ENCODE measurements at places on chromosomes 3 and 15.

GRCh38 chr15:69468241-69469121 is 15.9 kb downstream of the RPLP1 start:
- no peak for DNase-seq

- DNase-seq: no peak
Measured at GRCh38 chr3:162998205-162998604, 1501.6 kb downstream of the OTOL1 start.

DNA sequence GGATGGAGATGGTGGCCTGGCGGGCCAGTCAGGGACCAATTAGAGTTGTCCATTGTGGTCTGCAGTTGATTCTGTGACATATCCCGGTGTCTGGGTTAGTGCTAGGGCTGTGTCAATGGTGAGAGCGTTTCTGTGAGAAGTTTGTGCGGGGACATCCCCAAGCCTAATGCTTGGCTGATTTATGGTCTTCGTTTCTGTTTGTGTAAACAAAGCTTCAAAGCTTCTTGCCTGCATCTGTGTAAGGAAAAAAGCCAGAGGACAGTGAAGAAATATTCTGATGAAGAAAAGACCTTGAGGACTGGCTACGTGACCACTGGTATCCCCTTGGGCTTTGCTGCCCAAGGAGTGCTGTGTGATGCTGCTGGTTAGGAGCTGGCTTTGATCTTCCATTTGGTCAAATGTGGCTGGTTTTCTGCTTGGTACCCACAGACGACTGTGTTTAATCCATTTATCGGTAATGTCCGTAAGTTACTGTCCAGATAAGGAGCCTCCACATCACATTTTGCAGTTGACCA is 74.6 kb upstream of the LRTM1 start:
- no peak for DNase-seq

DNA sequence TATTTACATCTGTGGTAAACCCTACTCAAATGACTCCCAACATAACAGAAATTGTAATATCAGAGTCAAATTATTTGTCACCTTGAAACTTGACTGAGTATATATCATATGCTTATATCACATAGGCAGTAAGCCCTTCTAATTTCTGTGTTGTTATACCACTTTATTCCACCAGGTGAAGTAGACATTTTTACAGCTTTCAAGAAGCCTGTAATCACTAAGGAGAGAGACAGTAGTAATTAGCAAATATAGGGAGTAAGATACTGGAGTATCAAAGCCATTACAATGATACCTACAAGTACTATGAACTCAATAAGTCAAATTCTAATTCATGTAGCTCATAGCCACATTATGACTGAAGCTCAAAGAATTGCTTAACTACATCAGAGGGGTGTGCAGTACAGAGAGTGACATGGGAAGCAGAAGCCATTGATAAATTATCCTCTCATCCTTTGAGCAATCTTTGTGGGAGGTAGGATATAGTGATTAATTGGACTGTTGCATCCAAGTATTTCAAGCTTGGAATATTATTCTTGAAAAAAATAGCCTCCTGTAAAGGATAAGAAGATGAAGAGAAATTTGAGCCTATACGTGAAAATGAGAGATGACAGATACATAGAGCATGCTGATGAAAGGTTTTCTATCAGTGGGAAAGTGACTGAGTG is 1005.9 kb downstream of the ZPLD1 start:
- no peak for DNase-seq

DNA sequence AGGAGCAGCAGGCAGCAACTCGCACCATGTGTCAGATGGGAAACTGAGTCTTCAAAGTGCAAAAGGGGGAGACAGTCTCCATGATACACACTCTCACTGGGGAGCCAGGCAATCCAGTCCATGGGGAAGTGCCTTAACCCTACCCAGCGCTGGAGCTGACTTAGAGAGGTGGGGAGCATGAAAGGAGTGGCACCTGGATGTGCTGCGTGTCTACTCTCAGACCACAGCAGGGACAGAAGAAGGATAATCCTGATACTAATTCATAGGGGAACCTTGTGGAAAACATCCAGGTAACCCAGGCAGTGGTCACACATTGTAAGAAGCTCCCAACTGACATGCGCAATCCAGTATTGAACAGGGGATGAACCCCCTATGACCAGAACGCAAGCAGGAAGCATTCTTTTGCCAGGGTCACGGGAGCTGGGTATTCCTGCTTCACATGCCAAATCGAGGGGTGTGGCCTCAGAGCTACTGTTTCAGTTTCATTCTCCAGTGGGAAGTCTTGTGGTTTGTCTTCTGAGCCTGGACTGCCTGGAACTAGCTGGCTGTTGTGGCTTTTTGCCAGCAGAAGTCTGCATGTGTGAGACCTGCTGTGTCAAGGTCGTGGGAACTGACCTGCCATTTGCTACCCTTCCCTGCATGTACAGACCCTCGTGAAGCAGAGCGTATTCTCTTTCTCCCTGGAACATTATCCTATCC is 367.6 kb upstream of the NDN start:
- no peak for DNase-seq

DNA sequence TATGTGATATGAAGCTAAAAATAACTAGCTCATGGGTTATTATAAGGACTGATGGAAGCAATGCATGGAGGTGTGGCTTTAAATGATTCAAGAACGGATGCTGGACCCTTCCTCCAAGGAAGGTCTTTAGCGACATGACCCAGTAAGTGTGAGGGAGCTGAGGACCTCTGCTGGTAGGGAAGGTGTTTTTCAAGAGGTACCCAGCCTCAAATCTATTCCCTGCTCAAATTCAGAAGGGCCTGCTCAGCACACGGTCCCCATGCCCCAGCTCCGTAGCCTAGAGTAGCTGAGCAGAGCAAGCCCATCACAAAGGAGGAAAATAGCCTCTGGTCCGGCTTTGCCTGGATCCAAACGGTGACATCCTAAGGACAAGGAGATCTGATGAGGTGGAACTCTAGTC is 266.2 kb upstream of the IGF1R start:
- no peak for DNase-seq

- no peak for DNase-seq
Measured at GRCh38 chr3:7630351-7630911, 769.5 kb downstream of the GRM7 start.

- no peak for DNase-seq
Measured at GRCh38 chr3:98501270-98501669, 3.8 kb downstream of the OR5K2 start.

DNA sequence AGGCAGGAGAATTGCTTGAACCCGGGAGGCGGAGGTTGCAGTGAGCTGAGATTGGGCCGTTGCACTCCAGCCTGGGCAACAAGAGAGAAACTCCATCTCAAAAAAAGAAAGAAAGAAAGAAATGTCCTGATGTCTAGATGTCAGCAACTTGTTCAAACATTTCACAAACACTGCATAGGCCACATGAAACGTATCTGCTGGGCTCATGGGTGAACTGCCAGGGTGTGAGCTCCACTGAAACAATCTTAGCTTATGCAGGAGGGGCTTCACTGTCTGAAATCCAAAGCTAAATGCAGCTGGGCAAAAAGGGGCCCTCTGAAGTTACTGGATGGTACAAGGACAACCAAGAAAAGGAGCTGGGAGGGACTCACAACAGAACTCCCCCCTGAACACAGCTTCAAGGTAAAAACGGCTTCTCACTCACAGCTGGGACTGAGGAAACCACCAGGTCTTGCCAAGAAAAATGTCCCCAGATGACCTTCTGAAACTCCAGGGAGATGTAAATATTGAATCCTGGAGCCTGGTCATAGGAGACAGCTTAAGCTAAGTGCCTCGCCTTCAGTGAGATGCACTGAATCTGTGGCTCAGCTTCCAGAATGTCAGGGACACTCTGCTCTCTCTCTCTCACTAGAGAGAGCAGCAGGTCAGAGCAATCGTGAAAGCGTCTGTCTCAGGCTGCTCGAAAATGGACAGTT is 31.9 kb downstream of the SEC61A1 start:
- DNase-seq: no peak

DNA sequence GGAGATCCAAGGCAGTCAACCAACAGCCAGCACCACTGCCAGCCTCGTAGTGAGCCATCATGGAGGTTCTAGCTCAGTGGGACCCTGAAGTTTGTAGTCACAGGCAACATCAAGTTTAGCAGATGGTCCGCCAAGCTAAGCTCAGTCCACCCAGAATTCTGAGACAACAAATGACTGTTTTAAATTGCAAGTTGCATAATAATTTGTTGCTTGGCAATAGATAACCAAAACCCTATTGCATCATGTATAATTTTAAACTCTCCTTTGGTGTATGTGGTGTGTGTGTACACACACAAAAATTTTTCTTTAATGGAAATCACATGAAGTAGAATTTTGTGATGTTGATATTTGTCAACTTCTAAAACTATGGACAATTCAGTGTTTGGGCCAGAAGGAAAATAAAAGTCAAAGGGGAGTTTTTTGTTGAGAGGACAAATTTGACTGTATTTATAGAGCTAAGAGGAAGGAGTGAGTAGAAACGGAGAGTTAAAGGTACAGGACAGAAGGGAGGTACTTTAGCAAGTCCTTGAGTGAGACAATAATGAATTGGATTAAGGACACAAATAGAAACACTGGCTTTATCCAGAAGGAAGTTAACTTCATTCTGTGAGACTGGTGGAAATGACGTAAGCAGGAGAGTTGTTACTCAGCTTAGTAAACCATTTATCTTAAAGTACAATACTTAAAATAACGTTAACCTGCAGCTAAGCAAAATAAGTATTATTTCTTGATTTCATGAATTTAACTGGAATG is 83.6 kb downstream of the NCEH1 start:
- DNase-seq: no peak

DNA sequence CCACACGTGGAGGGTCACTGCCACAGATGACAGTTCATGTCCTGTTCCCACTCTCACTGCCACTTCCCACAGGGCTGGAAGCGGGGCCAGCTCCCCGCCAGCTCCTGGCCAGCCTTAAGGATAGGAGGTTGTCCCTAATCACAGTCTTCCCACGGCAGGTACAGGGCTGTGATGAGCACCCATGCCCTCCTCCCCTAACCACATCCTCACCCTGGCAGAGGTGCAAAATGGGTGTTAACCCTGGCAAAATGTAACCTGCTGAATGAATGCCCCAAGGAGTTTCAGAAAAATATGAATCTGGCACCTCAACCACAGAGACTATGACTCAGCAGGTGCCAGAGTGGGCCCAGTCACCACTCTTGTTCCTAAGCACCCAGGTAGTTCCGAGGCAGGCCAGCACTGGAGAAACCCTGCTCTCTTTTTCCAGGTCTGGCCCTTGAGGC is 185.1 kb upstream of the TPM1 start:
- no peak for DNase-seq

GRCh38 chr3:106006001-106006400 is 137.2 kb upstream of the CBLB start:
- DNase-seq: no peak

DNA sequence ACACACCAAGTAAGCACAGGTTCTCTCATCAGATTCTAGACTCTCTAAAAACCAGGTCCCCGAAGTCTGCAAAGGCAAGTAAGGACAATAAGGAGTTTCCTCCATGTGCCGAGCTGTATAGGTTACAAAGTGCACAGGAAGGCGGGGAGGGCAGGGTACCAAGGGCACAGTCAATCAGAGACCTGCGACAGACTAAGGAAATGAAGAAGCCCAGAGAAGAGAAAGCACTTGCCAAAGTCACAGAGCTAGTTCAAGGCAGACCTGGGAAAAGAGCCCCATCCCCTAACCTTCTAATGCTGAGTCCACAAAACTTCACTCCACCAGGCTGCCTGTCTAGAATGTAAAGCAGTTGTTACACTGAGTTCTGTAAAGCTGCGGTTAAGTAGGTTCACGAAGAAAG is 1.7 kb downstream of the SEC13 start:
- no peak for DNase-seq

DNA sequence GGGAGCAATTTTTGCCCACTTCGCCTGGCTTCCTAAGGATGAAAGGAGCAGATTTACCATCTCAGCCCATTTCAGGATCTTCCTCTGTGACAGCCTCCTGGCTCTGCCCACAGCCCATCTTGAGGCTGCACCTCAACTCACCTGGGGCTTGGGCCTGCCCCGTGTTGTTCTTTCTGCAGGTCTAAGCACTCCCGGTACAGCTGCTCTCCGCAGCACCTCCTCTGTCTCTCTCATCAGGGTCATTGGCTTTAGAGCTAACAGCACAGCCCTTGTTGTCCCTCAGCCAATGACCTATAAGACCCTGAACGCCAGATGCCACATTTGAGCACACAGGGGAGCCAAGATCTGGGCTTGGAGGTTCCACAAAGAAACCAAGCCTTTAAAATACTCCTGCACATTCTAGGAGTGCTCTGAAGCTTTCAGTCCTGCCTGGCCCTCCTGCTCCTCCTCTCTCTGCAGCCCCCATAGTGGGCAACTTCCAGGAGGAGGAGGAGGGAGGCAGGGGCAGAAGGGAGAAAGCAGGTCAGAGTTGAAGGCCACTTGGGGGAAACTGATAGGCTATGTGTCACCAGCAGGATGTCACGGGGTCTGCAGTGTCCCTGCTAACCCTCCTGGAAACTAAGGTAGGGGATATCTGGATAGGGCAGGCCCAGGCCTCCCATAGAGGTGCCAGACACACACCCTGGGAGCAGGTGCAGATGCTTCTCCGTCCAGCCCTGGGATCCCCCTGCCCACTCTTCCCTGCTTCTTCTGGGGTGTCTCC is 115.6 kb downstream of the ETFA start:
- no peak for DNase-seq

DNA sequence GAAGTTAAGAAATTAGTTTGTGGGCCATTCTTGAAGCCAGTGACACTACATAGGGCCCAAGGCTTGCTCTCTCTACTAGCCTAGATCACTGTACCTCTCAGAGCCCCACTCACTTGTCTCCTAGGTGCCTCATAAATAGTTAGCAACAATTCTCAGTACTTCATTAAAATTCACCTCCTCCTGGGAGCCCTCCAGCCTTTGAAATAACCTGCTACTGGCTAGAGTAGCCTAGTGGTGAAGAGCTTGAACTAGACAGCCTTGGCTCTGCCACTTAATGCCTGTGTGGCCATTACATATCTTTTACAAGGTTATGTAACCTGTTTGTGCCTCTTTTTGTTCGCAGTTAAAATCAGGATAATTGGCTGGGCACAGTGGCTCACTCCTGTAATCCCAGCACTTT is 89.3 kb downstream of the UBE2E2 start:
- DNase-seq: no peak

- DNase-seq: no peak
Measured at GRCh38 chr3:88984256-88984655, 123.2 kb upstream of the EPHA3 start.

DNA sequence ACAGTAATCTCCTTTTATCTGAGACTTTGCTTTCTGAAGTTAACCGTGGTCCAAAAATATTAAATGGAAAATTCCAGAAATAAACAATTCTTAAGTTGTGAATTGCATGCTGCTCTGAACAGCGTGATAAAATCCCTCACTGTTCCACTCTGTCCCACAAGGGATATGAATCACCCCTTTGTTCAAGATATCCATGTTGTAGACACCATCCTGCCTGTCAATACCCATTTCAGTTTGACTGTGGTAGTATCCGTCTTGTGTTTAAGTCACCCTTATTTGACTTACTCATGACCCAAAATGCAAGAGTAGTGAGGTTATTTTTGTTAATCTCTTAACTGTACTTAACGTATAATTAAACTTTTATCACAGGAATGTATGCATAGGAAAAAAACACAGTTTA is 435.0 kb downstream of the SHQ1 start:
- no peak for DNase-seq

DNA sequence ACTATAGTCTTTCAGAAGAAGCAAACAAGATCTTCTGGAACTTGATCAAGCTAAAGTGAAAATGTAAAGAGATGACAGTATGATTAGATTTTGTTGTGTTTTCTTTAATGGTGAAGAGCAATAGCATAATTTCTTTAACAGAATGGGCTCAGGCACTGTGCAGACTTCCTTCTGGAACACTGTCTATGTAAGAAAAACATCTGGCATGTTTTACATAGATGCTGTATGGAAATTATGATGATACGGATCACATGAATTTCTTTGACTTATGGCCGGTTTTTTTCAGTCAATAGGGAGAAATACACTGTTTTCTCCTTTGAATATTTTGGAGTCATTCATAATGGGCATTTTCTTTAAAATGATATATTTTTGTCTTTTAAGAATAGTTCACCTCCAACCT is 42.6 kb downstream of the PHLDB2 start:
- DNase-seq: no peak
